ENCODE measurements at places on chromosomes 4 and X.

- no peak for DNase-seq
Observed at GRCh38 chr4:108361886-108362285, 193.2 kb upstream of the LEF1 start.

- DNase-seq = no peak
Observed at GRCh38 chrX:129650183-129650689, 4.5 kb downstream of the APLN start.

DNA sequence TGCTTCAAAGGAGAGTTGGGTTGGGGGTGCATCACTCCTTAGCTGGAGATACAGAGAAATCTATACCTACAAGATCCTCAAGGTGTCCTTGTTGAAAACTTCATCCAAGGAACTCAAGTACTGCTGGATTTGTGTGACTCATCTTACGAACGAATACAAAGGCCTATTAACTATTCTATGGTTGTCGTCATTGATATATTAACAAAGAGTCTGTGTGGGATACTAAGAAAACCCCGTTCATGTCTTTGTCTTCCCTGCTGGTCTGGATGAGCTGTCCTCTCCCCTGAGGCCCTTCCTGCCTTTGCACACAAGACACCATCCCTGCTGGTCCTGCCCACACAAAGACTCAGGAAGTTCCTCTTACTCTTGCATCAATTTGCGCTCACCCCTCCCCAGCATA lies 54.9 kb upstream of the IRF2 start:
- DNase-seq = no peak

DNA sequence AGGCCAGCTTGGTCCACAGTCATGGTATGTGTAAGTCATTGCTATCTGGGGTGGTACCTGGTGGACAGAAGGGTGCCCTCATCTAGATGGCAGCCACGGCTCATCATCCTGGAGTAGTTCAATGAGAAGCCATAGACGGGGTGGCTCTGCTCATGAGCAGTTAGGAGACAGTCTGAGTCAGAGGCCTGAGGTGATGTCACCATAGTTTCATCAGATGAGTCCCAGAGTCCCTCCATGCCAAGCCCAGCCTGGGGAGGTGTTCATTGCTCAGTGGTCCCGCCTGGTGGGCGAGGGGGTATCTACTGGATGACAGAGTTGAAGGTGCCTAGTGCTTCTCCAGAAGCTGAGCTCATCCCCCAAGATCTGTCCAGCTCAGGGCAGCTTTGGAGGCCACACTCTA lies 49.8 kb downstream of the DLG3 start:
- no peak for DNase-seq

GRCh38 chr4:3340700-3341083 lies 47.9 kb downstream of the RGS12 start:
- DNase-seq = no peak

DNA sequence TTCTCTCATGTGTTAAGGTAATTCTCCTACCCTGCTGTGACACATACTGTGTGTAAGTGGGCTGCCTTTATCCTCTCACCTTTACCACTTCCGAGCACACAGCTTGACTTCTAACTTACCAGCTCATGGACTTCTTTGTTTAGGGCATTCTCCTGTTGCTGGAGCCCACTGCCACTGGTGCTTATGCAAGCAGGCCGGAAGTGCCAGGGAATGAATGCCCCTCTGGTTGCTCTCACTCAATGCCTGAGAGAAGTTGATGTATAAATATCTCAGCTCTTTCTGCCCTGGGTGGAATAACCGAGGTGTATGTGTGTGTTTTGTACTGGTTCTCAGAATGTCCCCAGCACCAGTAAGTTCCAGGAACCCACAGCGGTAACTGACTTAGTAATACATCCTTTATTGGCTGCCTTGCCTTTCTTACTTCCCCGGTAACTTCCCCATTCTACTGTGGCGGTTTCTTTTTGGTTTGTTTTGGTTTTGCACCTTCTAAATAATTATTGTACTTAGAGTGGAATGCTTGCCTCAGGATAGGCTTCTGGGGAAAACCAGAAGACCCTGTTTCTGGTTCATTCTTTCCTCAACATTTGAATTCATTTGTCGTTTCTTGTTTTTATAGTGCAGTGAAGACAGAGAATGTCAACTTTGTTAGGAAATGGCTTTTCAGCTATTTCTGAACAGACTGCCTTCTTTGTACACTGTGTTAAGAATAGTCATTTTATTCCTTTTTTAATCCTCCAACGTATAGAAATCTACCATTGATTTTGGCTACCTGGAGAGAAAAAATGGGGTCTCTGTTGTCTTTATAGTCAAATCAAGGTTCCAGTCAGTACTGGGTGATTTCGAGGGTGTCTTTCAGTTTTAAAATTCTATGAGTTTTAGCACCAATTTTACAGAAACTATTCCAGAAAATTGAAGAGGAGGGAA lies 45.4 kb downstream of the CXorf58 start:
- peak; percentile 12 for DNase-seq

DNA sequence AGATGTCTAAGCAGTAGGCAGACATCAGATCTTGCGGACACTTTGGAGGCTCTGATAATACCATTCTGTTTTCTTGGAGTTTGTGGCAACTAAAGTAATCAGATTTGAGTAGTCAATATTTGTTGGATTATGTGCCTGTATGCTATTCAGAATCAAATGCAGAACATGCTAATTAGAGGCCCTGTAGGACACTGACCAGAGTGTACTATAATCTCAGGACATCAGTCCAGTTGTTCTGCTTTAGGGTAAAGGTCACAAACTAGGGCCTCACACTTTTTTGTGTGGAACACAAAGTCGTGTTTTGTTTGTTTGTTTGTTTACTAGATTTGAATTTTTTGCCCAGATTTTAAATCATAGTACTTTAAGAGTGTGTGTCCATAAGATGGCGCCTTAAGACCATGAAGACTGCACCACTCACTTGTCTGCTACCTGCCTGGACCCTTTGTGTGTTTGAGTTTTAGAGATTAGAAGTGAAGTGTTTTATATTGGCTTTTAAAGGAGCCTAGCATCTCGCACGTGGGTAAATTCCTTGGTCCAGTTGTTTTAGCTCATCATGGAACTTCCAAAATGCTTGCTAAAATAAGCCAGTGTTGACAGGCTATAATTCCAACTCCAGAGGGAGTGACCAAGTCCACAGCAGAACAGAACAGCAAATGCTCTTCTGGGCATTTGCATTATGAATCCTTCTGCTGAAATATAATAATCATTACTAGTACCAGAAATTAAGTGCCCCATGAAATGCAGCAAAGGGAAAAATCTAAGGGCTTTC lies 34.7 kb downstream of the IL13RA1 start:
- no peak for DNase-seq

GRCh38 chr4:141425124-141425523 lies 204.4 kb downstream of the ZNF330 start:
- DNase-seq = no peak

GRCh38 chr4:128768373-128768996 lies 41.0 kb upstream of the JADE1 start:
- DNase-seq = no peak

DNA sequence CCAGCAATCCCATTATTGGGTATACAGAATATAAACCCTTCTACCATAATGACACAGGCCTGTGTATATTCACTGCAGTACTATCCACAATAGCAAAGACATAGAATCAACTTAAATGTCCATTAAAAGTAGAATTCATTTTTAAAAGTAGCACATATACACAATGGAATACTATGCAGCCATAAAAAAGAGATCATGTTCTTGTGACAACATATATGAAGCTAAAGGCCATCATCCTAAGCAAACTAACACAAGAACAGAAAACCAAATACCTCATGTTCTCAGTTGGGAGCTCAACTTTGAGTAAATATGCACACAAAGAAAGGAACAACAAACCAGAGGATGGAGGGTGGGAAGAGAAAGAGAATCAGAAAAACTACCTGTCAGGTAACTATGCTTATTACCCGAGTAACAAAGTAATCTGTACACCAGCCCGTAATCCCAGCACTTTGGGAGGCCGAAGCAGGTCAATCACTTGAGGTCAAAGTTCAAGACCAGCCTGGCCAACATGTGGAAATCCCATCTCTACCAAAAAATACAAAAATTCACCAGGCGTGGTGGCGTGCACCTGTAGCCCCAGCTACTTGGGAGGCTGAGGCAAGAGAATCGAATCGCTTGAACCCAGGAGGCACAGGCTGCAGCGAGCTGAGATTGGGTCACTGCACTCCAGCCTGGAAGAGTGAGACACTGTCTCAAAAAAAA lies 22.8 kb downstream of the DHX15 start:
- DNase-seq = no peak

DNA sequence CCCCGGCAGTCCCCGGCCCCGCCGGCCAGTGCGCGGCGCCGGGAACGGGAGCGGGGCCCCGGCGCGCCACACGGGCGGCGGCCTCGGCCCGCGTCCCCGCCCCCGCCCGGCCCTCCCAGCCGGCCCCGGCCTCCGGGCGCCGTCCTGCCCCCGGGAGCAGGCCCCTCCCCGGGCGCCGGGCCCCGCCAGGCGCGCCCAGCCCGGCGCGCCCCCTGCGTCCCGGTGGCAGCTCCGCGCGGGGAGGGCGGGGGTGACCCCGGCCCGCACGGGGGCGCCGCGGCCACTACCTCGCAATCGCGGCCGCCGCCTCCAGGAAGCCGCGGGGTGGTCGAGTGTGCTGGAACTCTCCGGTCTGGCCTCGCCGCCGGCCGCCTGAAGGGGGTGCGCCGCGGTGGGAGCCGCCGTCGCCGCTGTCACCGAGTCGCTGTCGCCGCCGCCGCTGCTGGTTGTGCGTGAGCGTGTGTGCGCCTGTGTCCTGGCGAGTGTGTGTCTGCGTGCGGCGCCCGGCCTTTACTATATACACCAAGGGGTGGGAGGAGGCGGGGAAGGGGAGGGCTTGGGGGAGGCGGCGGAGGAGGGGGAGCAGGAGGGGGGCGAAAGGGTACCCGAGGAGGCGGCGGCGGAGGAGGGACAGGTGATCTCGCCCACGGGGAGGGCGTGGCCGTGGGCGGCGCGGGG lies at the start of gene RAI2:
Gene RAI2 (minus strand): TSS at position 488 of the 678 bp plus-strand sequence. CDS start 59,288 bp downstream, outside the sequence.
- DNase-seq = no peak

GRCh38 chr4:8488791-8489369 lies 48.3 kb downstream of the TRMT44 start:
- no peak for DNase-seq

DNA sequence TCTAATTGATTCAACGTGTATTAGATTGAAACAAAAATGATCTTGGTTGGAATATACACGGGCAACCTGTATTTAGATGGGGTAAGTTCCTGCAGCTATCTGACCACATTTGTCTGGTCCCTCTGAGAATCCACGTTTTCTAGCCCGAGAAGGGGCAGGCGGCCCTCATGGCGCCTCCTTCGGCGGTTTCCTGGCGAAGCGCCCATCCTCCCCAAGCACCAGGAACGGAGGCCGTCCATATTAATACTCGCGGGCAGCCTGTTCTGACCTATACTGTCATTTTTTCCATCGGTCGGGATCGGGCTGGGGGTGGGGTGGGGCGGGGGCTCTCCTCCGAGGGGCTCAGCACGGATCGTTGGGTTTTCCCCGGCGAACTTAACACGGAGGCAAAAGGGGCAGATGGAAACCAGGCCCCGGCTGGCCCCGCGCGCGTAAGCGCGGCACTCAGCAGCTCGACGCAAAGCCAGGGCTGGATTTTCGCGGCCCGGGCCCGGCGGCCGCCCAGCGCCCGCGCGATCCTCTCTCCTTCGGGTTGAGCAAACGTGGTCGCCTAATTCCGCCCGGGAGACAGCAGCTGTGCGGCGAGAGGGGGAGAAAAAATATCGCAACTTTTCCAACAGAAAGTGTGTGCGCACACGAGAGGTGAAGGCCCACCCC lies 77.2 kb upstream of the BCOR start:
- DNase-seq = peak; percentile 21

DNA sequence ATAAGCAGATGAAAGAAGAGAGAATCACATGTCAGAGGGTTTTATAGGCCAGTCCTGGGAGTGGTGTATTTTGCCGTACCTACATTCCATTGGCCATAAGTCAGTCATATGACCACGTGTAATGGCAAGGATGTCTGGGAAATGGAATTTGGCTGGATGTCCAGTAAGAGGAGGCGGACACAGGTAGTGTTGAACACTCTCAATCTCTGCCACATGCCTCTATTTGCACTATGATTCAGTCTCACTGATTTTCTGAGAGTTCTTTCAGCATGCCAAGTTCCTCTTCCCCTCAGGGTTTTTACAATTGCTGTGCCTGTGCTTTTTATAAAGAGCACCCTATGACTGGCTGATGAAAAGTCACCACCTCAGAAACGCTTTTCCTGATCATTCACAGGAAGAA lies 164.2 kb upstream of the GPR101 start:
- no peak for DNase-seq
